RKO (cell line): ENCODE measurements at places on chromosomes 3 and 15.

- no peak for DNase-seq
Observed at GRCh38 chr3:58793938-58794337, 127.4 kb upstream of the FAM3D start.

DNA sequence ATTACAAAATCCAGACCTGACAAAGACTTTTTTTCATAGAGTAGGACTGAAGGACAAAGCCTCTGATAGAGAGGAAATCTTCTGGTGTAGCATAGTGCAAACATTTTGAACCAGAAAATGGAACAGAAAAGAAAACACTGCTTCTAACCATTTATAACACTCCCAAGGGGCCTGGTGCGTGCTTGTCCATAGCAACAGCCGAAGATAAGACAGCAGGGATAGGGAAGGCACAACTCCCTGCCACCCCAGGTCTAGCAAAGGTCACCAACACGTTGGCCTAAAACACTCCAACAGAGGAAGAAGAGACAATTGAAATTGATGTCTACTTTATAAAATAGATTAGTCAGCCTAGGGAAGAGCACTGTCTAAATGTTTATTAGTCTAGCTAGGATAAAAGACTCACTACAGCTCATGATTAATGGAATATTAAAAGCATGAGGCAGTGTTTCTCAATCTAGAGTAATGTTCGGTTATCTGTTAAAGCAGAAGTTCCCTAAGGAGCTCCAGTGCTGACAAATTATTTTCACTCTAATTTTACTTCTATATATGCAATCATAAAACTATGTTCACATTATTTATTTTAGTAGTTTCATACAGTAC, 145.2 kb downstream of the P3H2 start:
- no peak for DNase-seq

GRCh38 chr15:94015324-94015723, 216.0 kb upstream of the MCTP2 start:
- no peak for DNase-seq

DNA sequence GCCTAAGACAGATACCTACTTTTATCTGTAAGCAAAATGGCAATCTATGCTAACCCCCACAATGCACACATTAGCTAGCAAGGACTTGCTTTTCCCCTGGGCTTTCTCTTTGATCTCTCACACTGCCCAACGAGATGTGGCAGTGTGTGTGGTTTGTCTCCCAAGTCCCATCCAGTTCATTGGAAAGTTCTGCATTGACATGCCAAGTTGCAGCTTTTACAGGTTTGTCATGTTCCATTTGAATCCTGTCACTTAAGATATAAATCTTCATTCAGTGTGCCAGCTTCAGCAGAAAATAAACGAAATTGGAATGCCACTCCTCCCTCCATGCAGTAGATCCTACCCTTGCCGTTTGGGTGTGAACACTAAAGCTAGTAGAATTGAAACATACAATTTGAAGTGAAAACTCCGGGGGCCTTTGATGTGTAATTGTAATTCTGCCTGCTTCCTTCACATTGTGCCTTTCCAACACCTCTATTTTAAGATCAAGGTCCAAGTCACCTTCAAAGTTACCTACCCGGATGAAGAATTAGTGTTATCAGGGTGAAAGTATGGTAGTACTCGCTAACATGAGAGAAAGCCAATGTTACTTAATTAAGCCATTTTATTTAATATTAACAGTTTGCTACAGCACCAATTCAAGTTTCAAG, 130.9 kb upstream of the BHLHE40 start:
- DNase-seq = no peak

GRCh38 chr3:78741066-78741645, 1026.6 kb downstream of the ROBO1 start:
- DNase-seq = peak; percentile 2

GRCh38 chr15:89823836-89824606, 9.4 kb upstream of the ANPEP start:
- DNase-seq = no peak

DNA sequence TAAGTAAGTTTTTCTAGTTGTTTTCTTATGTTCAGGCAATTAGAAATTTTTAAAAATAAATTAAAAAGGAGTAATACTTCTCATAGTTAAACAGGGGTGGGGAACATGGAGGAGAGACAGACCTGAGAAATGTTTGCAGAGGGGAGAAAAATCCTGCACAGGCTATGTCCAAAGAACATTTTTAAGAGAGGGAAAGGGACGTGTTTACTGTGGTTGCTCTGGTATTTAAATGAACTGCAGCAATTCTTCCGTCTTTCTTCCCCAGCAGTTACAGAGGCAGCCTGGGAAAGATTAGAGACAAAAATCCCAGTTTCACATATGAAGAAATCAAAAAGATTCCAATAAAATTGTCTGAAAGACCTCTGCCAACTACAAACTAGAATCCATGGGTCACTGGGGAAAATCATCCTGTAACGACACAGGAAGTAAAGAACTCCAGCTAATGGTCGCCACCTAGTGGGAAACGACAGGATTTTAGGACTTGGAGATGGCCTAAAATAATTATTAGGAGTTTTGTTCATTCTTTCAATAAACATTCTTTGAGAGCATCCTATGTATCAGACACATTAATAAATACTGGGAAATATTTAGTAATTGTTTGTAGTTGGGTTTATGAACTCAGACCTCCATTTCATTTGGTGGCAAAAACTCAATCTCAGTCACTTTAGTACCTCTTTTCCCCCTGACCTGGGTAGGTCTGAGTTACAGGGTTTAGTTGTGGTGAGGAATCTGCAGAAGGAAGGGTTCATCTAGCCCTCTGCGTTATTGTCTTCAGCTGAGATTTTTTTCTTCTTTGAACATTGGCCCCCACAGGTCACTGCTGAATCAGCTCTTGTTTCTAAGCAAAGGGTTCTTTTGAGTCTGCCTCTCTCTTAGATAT, 69.9 kb upstream of the GOLIM4 start:
- DNase-seq = peak; percentile 81

DNA sequence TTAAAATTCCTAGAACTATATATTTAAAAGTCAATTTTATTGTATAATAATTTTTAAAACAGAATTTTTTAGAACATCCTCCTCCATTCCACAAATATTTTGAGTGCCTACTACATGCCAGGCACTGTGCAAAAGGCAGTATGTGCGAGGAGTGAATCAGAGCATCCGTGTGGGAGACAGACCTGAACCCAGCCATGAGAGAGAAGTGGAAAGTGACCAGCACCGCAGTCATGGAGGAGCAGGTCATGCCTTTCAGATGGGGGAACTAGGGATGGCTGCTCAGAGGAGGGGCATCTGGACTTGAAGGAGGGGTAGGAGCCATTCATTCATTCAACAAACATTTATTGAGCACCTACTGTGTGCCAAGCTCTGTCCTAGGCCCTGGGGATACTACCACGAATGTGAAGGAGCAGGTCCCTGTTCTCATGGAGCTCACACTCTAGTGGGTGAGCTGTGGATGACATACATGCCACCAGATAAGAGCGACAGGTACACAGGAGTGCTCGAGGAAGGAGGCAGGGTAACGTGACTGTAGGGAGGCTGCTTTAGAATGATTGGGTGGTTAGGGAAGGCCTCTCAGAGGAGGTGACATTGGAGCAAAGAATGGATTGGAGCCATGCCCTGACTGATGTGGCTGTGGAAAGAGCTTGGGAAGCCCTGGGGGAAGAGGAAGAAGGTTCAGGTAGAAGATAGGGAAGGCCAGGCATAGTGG, 3.1 kb upstream of the CHRNA3 start:
- no peak for DNase-seq

GRCh38 chr3:160302806-160303205, 77.6 kb downstream of the C3orf80 start:
- no peak for DNase-seq

- no peak for DNase-seq
Observed at GRCh38 chr15:81744364-81744763, 301.5 kb downstream of the MEX3B start.

DNA sequence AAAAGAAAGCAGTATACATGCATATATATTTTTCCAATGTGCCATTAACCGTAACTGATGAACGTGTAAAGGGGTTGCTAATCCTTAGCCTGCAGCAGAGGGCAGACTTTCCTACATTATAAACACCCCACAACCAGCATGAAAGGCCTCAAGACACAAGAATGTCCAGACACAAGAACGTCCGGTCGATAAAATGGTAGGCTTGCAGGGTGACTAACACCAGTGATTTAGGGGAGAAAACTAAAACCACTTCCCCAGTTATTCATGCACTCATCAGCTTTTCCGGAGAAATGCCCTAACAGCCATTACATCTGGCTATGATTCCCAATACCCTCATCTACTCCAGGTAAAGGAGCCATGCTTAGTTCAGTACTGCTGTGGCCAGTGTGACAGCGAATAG, 57.4 kb downstream of the LRTM1 start:
- peak; percentile 75 for DNase-seq

DNA sequence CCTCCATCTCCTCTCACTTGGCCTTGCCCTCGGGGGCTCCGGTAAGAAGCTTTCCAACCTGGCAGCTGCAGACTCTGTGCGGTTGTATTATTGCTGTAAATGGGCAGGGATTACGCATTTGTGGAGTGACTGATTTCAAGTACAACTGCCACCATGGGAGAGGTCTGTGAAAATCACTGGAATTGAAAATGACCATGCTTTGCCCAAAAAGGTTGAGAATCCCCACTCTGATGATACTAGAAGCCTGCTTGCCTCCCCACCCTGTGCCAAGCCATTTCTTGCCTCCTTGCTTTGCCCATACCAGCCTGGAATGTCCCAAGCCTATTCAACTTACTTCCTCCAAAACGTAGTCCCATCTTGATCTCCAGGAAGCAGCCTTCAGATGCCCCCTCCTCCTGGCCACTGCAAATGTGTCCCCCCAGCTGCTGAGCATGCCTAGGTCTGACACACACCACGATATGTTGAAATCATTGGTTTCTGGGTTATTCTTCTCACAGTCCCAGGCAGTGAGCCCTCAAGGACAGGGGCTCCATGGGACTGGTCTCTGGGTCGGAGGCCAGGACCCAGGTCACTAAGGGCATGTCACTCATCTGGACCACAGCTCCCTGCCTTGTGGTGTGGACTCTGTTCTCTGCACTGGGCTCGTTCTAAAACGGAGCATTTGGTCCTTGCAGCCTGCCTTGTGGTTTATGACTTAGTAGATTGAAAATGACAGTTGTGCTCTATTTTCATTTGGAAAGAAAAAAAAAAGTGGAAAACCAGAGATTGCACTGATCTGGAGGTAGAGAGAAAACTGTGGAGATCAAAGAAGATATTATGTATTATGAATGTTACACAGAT, 42.9 kb downstream of the SMAD3 start:
- no peak for DNase-seq

DNA sequence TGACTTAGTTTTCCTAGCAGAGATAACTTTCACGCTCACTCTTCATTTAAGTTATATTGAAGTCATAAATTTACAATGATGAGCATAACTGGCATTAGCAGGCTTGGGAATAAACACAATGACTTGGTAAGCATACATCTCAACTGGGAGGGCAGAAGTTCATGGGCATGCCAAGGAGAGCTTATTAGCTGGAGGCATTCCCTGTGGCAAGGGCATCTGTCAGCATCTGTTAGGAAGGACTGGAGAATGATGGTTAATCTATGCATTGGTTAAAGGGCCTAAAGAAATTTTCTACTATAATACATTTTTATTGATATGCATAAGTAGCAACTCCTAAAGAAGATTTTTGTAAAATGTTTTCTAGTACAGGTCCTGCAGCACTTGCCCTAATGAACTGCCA, 52.4 kb downstream of the NEK11 start:
- DNase-seq = no peak

- DNase-seq = no peak
Observed at GRCh38 chr3:132239587-132239986, 77.6 kb upstream of the ACP3 start.

- no peak for DNase-seq
Observed at GRCh38 chr15:66212563-66212921, 41.0 kb downstream of the MEGF11 start.

DNA sequence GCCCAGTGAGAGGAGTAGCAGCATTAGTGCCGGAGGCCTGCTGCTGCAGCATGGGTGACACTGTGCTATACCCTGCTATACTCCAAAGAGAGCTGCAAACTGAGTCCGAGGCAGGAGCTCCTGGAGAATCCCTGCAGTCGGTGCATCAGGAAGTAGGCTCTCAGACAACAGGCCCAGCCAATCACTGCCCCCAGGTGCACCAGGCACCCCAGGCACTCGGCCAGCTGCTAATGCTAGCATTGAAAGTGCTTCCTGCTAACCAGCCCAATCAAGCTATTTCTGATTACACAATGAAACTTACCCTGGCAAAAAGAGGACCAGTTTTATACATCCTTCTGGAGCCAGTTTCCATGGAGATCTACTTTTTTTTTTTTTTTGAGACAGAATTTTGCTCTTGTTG, 45.6 kb upstream of the IREB2 start:
- DNase-seq = no peak

GRCh38 chr3:188760408-188760807, 411.4 kb upstream of the TPRG1 start:
- DNase-seq = no peak

GRCh38 chr3:193767353-193768069, 174.5 kb downstream of the OPA1 start:
- no peak for DNase-seq

DNA sequence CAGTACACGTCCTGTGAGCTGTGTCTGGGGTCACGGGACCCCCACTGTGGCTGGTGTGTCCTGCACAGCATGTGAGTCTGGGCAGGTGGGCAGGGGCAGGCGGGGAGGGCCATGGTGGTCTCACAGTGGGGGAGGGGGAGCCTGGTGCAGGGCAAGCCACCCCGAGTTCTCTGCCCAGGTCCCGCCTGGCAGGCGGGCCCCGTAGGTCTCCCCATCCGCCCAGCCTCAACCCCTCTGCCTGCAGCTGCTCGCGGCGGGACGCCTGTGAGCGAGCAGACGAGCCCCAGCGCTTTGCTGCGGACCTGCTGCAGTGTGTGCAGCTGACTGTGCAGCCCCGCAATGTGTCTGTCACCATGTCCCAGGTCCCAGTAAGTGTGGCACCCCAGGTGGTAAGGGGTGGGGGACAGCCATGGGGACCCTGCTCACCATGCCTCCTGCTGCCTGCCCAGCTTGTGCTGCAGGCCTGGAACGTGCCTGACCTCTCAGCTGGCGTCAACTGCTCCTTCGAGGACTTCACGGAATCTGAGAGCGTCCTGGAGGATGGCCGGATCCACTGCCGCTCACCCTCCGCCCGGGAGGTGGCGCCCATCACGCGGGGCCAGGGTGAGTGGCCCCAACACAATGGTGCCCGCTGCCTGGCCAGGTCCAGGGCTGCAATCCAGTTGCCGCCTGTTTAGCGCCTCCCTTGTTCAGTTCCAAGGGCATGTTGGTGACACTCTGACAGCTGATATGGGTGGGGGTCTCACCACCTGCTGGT, 21.9 kb downstream of the PLXNA1 start:
- DNase-seq = no peak

- no peak for DNase-seq
Observed at GRCh38 chr3:179882292-179882691, 154.4 kb downstream of the PEX5L start.
